ENCODE measurements at places on chromosomes 4 and X.

DNA sequence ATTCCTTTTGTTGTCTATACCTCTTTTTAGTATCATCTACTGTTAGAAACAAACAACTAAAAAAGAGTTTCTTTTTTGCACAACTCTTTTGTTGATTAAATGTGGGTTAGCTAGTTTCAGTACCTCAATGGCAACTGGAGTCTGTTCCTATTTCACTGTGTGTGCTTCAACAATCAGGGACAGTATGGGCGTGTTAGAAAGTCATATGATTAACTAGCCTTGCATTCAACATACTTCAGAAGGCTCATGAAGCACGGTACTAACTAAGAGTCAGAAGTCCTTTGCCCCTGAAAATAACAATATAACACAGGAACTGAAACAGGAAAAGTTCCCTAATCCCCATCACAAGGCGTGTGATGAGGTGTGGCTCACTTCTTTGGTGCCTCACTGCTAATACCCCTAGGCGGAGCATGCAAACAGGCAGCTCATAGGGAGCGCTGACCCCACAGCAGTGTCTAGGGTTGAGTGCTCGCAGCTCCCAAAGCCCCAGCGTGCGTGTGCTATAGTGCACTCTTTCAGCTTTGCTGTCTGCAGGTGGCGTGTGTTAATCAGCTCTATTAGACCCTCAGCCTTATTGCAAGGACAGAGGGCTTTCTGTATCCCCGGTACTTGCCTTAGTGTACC lies 203.1 kb upstream of the NDST3 start:
- no peak for DNase-seq

DNA sequence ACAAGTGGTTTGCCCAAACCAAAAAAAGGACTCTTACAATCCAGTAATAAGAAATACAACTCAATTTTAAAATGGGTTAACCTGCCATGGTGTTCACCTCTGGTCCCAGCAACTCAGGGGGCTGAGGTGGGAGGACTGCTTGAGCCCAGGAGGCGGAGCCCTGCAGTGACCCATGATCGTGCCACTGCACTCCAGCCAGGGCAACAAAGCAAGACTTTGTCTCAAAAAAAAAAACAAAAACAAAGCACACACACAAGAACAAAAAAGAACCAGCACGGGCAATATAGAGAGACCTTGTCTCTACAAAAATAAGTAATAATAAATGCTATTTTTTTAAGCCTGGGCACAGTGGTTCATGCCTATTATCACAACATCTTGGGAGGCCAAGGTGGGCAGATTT lies 28.7 kb downstream of the ARAP2 start:
- DNase-seq = no peak

GRCh38 chr4:7503559-7504249 lies 69.0 kb upstream of the PSAPL1 start:
- no peak for DNase-seq

- DNase-seq = peak; percentile 4
Observed at GRCh38 chr4:146273204-146273901, 59.0 kb downstream of the REELD1 start.

DNA sequence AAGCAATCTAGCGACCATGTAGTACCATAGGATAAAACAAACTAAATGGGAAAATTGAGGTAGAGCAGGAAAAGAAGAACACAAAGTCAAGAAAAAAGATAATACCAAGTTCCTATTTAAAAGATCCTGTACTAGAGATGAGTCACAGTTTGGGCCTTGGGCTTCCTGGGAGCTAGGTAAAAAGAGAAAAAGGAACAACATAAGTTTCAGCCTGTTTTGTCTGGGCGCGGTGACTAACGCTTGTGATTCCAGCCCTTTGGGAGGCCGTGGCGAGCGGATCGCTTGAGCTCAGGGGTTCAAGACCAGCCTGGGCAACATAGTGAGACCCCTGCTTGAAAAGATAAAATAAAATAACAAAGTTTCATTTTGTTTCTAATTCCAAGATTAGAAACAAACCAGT lies 14.0 kb upstream of the TMEM156 start:
- no peak for DNase-seq

DNA sequence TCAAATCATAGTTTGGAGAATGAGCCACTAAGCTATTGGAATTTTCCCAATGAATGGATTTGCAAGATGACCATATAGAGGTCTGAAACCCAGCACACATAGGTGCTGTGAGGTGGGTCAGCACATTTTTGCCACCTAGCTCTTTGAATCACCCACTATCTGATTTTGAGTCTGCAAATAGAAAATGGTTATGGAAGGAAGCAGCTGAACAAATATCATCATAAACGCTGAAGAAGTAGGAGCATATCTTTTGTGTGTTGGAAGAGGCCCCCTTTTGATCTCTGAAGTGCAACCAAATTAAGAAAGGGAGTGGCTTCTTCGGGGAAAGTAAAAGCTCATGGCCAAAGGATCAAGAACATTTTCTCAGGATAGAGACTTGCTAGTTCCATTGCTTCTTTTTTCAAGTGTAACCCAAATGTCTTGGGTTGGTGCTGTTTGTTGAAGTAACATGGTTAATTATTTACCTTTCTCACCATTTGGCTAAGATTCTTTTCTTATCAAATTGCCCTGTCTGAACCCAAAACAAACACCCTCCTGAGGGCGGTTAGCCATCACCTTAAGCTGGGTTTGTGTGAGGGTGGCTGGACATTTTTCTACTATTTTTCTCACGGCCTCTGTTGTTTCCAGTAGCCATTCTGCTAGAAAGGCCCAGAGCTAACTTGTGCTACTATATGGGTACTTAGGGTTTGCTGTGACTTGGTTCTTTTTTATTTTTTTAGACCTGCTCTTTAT lies 18.4 kb upstream of the SORBS2 start:
- DNase-seq = no peak

DNA sequence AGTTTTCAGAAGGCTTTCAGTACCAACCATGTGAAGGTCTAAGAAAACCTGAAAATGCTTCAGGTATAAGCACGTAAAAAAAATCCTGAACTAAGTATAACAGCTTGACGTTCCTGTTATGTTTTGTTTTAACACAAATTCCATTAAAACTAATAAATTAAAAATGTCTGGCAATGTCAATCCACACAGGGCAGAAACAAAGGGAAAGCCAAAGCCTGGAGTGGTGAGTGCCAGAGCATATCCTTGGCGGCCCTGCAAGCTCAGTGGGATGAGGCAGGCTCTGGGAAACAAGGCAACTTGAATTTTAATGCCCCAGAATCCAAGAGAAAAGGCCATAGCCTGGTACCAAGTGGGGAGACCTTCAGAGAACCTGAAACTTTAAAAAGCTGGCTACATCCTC lies 78.2 kb downstream of the EPHA5 start:
- DNase-seq = no peak
